Activated naive CD4-positive, alpha-beta T cell treated with anti-CD3 and anti-CD28 coated beads for 36 hours (primary cell): ENCODE measurements at places on chromosomes 1 and 21. TPM values are rescaled to one million over a fixed set of nuclear protein-coding genes. Genes with fewer than 3 reads are reported as not detected.

The LCE3D gene
- not detected for total RNA-seq

- DNase-seq, result no peak
Measured at GRCh38 chr1:244241438-244241837, 190.4 kb downstream of the ZBTB18 start.

DNA sequence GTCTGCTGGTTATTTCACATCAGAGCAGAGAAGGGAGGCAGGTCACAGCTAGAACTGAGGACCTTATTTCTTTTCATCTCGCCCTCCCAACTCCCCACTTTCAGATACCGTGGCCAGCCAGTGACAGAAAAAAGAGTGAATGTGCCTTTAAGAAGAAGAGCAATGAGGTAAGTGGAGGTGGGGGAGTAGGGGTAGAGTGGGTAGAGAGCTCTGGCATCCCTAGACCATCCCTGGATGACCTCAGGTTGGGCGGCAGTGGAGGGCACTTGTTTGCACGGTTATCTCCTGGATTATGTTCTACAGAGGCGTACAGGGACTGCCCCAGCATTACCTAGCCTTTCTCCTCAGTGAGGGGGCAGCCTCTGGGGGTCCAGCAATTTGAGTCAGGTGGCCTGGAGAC, 4.6 kb downstream of the SEMA4A start:
- DNase-seq, result no peak

DNA sequence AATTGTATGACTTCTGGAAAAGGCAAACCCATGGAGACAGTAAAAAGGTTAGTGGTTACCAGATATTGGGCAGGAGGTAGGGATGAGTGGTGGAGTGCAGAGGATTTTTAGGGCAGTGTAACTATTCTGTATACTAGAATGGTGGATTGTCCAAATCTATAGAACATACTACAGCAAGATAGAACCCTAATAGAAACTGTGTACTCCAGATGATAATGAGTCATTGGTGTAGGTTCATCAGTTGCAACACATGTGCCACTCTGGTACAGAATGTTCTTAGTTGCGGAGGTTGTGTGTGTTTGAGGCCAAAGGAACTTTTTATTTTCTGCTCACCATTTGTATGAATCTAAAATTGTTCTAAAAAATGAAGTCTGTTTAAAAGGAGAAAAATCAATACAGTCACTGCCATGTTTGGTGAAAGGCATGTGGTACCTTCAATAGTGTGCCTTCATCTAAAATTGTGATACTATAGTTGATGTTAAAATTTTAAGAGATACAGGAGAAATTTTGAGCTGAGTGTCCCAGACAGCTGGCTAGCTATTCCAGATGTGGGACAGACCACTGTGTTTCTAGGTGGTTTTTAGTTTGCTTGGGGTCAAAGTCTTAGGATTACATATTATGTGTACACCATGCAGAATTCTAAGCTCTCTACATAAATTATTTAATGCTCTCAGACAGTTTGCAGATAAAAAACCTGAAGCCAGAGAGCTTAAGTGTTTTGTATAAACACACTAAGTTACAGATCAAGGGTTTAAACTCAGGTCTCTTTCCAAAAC, 150.5 kb downstream of the RPS6KC1 start:
- no peak for DNase-seq

DNA sequence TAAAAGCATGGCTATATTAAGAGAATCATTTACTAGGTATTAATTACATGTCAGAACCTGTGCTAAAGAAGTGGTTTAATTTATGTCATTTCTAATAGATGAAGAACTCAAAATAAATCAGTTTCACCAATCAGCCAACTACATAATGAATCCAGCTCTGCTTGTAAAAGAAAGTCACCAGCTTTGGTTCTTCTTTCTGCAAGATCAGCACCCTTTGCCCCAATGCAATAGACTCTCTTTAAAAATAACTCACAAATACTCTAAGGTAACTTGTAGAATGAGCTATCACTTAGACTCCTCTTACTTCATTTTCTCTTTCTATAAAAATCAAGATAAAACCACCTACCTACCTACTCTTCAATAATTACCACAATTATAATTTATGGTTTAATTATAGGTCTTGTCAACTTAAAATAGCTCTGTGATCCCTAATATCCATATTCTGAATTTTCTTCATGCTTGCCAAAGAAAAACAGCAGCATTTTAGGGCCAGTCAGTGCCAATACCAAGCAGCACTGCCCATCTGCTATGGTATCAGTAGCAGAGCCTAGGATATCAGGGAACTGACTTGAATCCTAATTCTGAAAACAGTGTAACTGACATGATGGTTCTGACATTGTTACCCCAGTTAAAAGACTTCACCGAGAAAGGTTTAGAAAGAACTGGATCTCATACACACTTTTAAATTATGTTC, 11.3 kb downstream of the SLC19A2 start:
- no peak for DNase-seq

DNA sequence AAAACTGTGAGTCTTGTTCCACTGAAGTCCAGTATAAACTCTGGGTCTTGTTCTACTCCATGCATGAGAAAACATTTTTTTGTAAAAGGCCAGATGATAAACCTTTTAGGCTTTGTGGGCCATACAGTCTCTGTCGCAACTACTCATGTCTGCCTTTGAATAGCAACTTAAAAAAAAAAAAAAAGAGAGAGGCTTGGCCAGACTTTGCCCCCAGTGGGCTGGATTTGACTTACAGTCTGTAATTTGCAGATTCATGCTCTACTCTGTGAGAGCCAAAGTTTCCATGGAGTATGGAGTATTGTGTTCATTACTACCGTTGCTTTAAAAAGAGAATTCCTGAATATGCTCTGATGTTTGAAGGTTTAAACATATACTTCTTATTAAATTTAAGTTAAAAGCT, 654.9 kb upstream of the PKN2 start:
- no peak for DNase-seq

DNA sequence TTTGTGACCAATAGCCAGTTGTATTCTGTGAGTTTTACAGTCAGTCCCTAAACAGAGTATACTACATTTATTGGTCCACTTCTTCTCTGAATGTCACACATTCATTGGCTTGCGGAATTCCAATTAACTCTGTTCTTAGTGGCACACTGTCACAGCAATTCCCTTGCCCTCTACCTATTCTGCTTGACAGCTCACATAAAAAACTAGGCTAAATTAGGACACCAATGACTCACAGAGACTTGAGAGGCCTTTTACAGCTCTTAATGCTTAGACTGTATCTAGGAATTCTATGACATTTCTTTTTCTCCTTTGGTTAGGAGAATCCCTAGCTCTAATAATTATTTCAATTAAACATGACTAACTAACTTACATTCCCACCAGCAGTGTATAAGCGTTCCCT, 104.1 kb downstream of the NEGR1 start:
- no peak for DNase-seq

- DNase-seq, result no peak
Measured at GRCh38 chr1:48215222-48215621, 7.3 kb upstream of the SLC5A9 start.

The FCRL4 gene
- total RNA-seq, result not detected

DNA sequence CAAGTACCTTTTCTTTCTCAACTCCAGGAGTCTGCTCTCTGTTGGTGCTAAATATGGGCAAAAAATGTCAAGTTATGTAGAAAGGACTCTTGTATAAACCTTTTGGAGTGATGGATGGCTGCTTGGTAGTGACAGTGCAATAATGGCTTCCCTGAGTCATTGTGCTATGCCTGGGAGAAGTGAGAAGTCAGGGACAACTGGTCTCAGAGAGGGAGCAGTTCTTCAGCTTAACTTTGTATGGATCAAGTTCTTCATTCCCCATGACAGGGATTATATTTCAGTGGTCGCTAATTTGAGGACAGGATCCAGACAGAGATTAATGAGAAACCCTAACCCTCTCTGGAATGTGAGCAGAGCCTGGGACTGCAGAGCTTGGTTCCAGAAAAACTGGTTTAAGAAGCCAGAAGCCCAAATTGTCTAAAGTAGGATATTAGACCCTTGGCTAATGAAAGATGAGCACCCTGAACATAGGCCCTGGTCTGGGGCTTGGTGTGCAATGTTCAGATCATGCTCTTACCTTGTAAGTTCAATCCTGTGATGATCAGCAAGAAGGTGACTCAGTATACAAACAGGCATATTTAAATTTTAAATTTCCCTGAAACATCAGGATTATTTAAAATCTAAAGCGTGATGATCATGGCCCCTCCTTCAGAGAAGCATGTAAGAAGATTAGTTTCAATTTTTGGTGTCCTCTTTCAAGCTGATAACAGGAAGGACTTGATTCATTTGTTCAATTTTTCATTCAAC, 50.9 kb downstream of the NTMT2 start:
- DNase-seq, result no peak

The PLD5 gene
- total RNA-seq, result not detected

The TMEM82 gene
- total RNA-seq, result not detected

GRCh38 chr1:111471012-111471411, 2.8 kb upstream of the C1orf162 start:
- DNase-seq, result peak; percentile 88

The HTR1D gene
- total RNA-seq, result not detected

DNA sequence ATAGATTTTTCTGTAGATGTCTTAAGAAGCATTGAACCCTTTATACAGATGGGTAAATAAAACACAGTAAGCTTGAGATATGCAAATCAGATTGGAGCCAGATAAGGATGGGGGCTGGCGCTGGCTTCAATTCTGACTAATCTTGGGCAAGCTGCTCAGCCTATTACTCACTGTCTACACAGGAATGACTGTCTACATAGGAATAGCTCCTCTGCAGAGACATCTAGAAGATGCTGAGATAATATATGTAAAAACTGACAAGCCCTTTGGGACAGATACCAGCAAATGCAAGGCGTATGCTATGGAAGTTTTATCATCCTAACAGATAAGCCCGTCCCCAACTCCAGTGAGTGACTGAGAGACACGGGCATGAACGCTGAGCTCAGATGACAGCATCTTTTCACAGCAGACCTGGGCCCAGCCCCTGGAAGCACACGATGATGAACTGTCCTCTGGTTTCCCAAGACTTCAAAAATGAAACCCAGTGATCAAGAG, 1.7 kb downstream of the CLDN14 start:
- DNase-seq, result peak; percentile 12

DNA sequence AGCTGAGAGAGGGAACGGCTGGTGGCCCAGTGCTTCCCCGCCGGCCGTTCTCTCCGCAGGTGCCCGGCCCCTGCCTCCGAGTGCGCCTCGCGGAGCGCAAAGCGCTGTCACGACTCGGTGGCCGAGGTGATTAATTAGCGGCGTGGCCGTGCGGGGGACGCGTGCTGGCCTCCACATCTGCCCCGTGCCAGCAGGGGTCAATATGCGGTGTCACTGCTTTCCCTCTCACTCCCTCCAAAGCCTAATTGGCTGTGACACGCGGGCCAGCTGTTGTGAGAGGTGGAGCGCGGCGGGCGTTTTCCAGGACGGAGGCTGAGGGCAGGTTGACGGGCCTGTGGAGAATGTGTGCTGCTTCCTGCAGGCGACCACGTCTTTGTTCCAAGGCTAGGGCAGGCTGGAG, 239.0 kb downstream of the LMX1A start:
- no peak for DNase-seq

The NBPF6 gene
- total RNA-seq, result not detected

DNA sequence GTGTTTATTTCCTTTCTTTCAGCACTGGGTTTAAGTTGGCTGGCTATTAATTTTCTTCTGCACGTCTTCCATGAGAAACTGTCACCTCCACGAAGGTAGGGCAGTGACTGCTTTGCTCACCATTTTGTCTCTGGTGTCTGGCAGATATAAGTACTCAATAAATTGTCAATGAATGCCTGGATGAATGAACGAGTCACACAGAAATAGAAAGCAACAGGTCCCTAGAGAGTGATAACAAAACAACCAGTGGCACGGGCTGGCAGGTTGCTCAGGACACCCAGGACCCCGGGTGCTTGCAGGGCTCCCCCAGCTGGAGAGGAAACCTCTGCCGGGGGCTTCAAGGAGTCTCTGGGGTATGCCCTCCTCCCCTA, 3.2 kb upstream of the MYOC start:
- no peak for DNase-seq

DNA sequence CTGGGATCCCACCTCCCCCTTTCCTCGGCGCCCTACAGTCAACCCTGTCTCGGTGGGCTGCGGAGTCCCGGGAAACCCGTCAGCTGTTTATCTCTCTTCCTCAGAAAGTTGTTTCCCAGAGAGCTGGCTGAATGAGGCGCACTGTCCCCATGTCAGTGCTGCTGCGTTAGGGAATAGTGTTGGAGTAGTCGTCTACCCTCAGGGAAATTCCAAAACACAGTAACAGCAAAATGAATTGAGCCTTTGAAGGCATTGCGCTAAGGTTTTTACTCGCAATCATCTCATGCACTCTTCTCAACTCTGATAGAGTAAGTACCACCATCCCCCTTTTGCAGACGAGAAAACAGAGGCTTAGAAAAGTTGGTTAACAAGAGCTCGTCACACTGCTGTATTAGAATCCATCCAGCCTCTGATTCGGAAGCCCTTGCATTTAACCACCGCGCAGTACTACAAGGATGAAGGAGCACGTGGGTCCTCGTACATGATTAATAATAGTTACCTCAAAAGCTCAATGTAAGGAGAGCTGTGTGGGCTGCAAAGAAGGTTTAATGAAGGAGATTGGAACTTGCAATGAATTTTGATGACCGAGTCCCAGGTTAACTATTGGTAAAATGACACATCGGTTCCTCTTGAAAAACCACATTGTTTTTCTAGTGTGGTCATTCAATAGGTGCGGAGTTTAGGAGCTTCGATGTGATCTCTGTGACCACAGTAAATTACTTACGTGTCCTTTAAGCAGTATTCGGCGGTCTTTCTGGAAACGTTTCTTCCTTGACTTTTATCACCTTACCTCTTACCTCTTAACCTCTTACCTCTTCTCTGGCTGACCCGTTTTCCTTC, 788 bp upstream of the EDEM3 start:
- DNase-seq, result peak; percentile 30

DNA sequence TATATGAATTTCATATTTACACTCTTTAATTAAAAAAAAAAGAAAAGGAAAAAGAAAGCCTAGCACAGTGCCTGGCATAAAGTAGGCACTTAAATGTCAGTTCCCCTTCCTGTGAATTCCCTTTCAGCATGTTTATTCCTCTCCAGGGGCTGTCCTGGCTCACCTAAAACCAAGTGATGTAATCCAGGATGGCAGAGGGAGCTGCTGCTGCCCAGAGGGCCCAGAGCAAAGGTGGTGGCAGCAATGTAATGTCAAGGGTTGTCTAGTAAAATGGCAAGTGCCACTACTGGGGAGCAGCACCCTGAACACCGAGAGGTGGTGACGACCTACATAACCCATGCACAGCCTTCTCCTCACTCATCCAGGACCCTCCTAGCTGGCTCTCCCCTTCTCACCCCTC, 78.4 kb upstream of the LPGAT1 start:
- no peak for DNase-seq

- DNase-seq, result no peak
Measured at GRCh38 chr1:17023102-17023501, 11.4 kb upstream of the ATP13A2 start.

DNA sequence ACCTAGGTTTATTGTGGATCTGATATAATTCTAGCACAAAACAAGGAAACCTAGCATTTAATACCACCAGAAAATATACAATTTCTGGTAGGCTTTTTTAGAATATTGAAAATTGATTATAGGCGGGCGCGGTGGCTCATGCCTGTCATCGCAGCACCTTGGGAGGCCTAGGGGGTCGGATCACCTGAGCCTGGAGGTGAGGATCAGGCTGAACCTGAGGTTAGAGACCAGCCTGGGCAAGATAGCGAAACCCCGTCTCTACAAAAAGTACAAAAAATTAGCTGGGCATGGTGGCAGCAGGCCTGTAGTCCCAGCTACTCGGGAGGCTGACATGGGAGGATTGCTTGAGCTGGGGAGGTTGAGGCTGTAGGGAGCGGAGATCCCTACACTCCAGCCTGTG, 948 bp upstream of the COP1 start:
- DNase-seq, result no peak

GRCh38 chr1:160078512-160079195, 2.7 kb upstream of the KCNJ9 start:
- peak; percentile 77 for DNase-seq
